SK-MEL-5 (cell line): ENCODE measurements at places on chromosomes 6 and 20. TPM values are rescaled to one million over a fixed set of nuclear protein-coding genes. Genes with fewer than 3 reads are reported as not detected.

GRCh38 chr6:90238496-90239266 lies 58.0 kb downstream of the BACH2 start:
- DNase-seq = no peak

DNA sequence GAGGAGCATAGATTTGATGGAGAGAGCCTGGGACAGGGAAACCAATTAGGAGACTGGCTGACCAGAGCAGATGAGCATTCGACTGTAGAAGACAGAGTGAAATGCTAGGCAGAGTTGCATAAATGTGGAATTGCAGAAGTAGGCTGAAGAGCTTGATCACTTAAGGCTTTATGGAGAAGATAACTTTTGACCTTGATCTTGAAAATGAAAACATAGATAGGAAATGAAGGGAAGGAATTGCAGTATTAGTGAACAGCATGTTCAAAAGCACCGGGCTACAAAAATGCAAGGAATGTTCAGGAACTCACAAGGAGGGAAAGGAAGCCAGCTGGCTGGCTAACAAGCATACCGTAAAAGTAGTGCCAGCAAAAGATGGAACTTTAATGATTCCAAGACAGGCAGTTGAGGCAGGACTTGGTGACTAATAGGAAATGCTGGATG lies 20.5 kb upstream of the LTV1 start:
- DNase-seq = no peak

GRCh38 chr6:35703554-35703953 lies 14.8 kb upstream of the FKBP5 start:
- DNase-seq = no peak

GRCh38 chr6:108009894-108010293 lies 51.9 kb upstream of the SEC63 start:
- no peak for DNase-seq

- no peak for DNase-seq
These were observed 20.4 kb downstream of the AKAP12 start for GRCh38 chr6:151260205-151260604.

Gene TMEM74B
- 3.9 and 5.7 TPM in 2 replicates for total RNA-seq

Gene SEMG1
- total RNA-seq = not detected in 2 replicates

Gene COL9A3
- total RNA-seq = 8.6 and 11.0 TPM in 2 replicates

- DNase-seq = no peak
These were observed 343.6 kb upstream of the SASH1 start for GRCh38 chr6:147999001-147999540.

Gene SYTL3
- 0.85 and 0.92 TPM in 2 replicates for total RNA-seq
